ENCODE measurements at places on chromosomes 2 and 18.

GRCh38 chr2:99140860-99141109 is 722 bp upstream of the C2orf15 start:
- DNase-seq, result peak; percentile 54

DNA sequence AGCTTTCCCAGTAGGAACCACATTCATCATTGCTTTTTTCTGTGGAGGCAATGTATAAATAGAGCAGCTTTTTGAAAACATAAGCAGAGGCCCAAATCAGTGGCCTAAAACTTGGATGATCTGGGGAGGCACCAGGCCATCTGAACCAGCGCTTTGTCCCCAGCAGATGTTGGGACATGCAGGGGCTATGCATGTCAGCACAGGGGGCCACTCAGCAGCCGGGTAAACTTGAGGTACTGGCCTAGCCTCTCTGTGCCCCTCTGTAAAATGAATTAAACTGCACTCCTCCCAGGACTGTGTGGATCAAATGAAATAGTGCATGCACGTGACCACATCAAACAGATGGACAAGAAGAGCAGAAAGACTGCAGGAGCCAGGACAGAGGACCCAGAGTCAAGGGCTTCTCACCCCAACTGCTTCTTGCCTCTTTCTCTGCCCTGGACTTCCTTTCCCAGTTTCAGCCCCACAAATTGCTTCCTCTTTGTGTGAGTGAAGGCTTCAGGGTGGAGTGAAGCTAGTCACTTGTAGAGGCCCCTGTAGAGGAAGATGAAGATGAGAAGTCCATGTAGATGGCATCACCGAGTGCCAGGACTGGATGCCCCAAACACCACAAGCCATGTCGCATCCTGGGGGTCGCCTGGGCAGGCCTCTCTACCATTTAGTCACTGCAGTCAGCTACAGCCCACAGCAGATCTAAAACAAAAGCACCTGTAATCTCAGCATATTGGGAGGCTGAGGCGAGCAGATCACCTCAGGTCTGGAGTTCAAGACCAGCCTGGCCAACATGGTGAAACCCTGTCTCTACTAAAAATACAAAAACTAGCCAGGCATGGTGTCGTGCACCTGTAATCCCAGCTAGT is 53.2 kb downstream of the IMPA2 start:
- no peak for DNase-seq

- DNase-seq, result no peak
Observed at GRCh38 chr18:50803592-50803991, 16.2 kb downstream of the MRO start.

DNA sequence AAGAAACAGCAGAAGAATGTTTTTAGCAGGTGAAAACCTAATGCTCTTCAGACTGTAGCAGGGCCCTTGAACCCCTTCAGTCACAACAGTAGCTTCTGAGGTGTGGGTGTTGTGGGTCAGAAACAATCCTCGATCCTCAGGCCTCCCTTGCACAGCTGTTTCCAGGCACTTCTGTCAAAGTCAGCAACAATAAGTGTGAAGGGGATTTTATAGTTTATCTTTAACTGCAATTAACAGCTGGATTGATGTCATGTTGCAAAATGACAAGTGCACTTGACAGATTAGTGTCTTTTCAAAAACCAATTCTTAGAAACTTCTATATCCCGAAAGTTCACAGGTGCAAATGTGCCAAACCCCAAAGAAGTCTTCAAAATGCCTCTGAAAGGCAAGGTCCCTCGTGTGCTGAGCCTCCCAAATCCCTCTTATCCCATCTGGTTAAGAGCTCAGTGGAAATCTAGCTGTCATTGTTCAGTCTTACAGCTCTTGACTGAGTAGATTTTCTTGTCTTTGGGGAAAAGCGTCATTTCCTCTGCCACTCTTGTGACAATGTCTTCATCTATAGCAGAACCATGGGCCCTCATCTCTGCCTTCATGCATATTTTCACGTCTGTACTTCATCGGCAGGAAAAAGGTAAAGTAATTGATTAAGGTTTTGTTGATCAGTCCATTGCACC is 29.6 kb downstream of the M1AP start:
- DNase-seq, result no peak

GRCh38 chr18:1392865-1393734 is 488.4 kb downstream of the ADCYAP1 start:
- DNase-seq, result no peak

GRCh38 chr18:13538630-13539029 is 187.7 kb downstream of the FAM210A start:
- no peak for DNase-seq
